ENCODE measurements at places on chromosomes 7 and 10.
A peak's percentile ranks its signal among the peaks of the same experiment; 100 is the strongest.

DNA sequence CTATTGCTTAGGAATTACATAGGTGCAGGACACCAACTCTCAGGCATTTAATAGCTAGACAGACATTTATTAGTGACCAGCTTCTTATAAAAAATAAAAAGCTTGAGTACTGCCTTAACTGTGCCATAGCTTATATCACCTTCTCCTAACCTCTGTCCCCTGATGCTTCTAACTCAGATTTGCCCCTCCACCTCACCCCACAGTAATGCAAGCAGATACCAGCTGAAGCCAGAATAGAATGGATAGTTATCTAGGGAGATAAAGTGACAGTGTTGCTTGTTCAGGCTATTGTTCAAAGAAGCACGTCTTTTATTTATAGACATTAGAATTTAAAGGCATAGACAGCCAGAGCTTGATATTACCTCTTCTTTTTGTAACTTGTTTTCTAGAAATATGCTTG lies 99.6 kb upstream of the GLCCI1 start:
- DNase-seq: no peak

DNA sequence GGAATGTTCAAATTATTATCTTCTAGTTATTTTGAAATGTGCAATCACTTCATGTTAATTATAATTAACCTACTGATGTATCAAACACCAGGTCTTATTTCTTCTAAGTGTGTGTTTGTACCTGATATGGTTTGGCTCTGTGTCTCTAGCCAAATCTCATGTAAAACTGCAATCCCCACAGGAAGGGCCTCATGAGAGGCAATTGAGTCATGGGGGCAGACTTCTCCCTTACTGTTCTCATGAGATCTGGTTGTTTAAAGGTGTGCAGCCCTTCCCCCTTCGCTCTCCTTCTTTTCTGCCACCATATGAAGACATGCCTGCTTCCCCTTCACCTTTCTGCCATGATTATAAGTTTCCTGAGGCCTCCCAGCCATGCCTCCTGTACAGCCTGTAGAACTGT lies 18.6 kb upstream of the PRKCQ start:
- DNase-seq: no peak

DNA sequence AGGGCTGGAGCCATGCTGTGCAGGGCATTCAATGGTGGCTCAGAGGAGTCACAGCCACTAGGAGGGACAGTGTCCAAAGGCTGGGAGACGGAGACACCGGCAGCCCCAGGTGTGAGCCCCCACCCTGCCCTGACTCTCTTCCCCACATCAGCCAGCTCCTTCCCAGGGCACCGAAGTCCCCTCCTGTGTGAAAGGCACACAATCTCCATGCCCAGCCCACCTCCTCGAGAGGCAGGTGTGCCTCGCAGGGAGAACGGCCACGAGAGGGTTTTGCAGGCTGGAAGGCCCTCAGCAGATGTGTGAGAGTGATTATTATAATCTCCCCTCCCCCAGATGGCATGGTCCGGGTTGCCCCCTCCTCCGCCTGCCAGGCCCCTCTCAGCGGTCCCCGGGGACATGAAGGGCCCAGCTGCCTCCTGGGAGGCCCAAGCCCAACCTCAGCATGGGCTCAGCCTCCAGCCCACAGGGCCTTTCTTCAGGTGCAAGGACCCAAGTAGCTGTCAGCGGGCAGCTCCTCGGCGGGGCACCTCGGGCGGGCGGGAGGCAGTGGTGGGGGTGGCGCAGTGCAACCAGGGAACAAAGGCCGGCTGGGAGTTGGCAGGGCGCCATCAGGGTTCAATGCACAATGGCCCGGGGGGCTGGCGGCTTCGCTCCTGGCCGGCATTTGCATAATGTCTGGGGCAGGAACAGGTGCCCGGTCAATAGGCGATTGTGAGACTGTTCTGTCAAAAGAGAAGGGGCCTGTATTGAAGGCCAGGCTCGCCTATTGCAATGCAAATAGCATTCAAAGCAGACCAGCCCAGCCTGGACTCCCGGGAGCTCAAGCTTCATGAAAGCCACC lies 155.3 kb upstream of the ZMIZ1 start:
- DNase-seq: no peak

GRCh38 chr7:25776744-25777123 lies 375.3 kb upstream of the NFE2L3 start:
- no peak for DNase-seq

GRCh38 chr7:145655666-145656065 lies 460.9 kb upstream of the CNTNAP2 start:
- DNase-seq: no peak

DNA sequence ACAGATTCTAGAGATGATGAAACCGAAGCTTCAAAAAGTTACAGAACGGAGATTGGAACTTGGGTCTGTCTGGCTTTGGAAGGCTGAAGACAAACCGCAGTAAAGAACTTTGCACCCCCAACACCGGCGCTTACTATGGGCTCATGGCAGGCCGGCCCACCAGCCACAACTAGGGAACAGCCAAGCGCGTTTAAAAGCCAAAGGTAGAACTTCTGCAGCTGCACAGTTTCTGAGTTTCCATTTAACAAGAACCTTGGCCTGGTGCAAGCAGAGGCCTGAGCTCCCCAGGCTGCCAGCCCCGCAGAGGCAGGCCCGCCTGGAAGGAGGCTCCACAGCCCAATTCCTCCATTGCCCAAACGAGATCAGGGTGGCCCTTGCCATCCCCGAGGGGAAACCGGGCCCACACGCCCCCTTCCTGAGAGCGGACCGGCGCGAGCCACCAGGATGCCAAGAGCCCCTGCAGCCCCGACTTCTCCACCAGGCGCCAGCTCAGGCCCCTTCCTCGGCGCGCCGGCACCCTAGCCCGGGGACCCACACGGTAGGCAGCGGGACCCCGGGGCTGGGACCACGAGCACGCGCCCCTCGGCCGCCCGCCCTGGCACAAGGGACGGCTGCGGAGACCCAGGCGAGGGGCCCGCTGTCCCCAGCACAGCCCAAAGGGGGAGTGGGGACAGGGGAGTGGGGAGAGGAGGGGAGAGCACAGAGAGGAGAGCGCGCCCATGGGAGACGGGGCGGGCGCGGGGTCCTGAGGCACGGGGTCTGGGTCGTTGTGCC lies 566 bp downstream of the MAD1L1 start:
- no peak for DNase-seq

- no peak for DNase-seq
Observed at GRCh38 chr7:4000139-4000538, 682.0 kb upstream of the FOXK1 start.

- no peak for DNase-seq
Observed at GRCh38 chr10:76631884-76632766, 1005.5 kb downstream of the KCNMA1 start.

DNA sequence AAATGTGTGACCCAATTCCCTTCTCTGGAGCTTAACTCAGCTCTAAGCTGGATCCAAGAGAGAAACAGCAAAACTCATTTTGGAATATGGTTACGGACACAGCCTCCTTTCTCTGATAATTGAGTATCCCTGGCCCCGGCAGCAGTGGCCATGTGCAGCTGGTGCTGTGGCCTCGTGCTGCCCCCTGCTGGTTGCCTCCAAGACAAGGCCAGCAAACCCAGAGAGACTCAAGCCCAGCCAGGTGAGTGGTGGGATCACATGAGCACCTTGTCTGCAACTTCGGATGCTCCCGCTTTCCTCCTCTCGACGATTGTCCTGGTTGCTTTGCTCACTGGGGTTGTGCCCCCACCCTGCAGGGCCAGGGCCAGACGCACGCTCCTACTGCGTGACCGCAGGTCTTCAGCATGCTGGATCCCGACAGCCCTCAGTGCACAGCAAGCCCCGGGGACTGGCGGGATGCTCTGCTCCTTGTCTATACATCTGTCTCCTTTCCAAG lies 19.4 kb downstream of the SFTPD start:
- peak; percentile 95 for DNase-seq

- peak; percentile 59 for DNase-seq
Observed at GRCh38 chr7:131016230-131016629, 282.2 kb upstream of the KLF14 start.

DNA sequence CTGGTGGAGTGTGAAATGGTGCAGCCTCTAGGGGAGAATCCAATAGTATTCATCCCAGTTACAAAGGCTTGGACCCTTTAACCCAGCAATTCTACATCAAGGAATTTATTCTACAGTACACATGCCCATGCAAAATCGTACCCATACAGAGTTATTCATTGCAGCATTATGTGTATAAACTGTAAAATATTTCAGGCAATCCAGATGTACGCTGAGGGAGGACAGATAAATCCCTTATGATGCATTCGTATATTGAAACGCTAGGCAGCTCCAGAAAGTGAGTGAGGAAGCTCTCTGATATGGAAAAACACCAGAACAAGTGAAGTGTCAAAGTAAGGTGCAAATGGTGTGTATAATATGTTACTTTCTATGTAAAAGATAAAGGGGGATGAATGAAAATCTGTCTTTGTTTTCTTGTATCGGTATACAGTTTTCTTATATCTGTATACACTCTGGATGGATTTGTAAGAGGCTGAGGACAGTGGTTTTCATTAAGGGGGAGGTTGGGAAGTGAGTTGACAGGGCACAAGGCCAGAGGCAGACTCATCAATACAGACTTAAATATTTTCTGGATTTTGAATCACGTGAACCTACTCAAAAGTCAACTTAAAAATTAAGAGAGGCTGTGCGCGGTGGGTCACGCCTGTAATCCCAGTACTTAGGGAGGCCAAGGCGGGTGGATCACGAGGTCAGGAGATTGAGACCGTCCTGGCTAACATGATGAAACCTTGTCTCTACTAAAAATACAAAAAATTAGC lies 17.1 kb downstream of the VWA2 start:
- no peak for DNase-seq

GRCh38 chr10:13298748-13299436 lies 972 bp downstream of the PHYH start:
- DNase-seq: no peak

DNA sequence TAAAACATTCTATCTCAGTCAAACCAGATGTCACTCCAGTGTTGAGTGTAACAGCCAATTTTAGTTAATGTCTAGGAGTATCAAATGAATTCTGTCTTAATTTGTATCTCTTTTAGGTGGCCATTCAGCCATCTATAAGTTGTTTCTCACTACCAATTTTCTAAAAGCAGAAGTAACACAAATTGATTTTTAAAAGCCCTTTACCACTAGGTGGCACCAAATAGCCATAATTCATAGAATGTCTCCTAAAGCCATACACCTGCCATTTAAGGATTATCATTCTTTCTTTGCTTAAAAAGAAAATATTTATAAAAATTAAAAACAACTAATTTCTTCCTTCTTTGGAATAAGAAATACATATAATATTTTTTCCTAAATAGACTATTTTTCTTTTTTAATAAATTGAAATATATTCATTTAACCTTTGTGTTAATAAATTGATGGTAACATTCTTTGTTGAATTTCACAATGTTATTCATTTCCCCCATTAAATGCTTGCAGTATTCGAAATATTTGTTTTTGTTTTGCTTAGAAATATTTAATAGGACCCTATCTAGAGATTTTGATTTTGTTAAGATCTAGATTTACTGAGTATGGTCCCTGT lies 107.8 kb upstream of the PPP1R3A start:
- DNase-seq: peak; percentile 82

GRCh38 chr7:76133839-76134238 lies 67.9 kb upstream of the SRRM3 start:
- DNase-seq: no peak

GRCh38 chr7:82600531-82600930 lies 157.0 kb upstream of the CACNA2D1 start:
- peak; percentile 14 for DNase-seq

- no peak for DNase-seq
Observed at GRCh38 chr10:82498976-82499375, 624.0 kb downstream of the NRG3 start.

DNA sequence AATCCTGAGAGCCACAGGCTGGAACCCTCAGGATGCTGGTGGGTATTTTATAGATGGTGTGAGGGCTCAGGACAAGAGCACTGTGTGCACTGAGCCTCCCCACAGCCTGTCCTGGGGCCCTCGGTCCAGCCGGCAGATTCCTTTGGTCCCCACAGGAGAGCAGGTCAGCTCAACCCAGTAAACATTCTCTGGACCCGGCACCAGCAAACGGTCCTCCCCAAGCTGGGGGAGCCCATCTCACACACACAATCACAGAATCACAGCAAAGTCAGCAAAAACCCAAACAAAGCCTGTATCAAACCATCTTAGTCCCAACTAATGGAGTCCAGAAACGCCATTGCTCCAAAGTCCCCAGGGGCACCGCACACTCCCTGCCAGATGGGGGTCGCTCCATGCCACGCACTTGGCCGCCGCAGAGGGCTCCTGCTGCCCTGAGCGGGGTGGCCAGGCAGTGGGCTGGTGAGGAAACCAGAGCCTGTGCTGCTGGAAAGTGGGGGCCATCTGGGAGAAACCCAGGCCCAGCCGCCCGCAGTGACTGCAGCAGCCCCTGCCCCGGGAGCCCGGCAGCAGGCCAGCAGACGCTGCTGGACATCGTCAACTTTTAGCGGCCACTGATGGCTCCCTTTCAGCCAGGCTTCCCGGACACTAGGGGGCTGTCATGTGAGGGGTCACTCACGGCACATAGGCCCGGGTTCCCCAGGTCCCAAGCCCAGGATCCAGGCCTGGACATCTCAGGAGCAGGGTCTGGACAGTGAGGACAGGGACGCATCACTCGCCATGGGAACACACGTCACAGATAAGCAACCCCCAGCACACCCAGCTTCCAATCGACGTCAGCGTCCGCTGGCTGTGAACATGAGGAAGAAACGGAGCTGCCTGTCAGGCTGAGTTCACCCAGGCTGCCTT lies 52.6 kb downstream of the DPYSL4 start:
- no peak for DNase-seq

DNA sequence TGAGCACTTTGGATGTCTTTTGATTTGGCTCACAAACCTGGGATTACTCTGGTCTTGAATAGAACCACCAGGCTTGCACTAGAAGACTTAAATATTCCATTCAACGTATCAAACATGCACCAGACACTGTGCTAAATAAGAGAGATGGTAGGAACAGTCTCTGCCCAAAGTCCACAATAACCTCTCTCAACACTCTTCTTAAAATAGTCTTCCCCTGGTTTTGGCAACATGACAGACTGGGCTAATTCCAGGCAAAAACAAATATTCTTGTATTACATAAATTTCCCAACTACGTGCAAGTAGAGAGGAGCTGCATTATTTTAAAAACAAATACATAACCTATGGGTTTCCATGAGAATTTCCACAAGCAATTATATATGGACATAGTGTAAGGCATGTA lies 64.8 kb upstream of the PAPSS2 start:
- DNase-seq: no peak

- no peak for DNase-seq
Observed at GRCh38 chr10:28890121-28890950, 213.0 kb downstream of the BAMBI start.

Measured in PC-3 (cell line).